ENCODE measurements at places on chromosomes 7 and 10.

DNA sequence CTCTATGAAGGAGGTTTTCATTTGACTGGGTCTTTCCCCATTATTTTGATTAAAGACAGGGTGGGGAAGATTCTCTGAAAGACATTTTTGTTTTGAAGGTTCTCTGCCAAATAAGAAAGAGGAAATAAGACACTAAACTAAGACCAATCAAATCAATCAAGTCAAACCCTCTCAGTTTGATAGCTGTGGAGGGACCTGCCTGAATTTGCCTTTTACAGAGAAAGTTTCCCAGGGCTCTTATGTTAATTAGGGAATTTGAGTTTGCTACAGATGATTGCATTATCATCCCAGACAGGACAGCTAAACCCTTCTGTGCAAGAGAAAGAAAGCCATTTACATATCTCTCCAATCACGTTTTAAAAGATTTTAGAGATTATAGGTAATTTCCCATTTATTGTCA is 80.0 kb downstream of the CSTF2T start:
- no peak for DNase-seq

DNA sequence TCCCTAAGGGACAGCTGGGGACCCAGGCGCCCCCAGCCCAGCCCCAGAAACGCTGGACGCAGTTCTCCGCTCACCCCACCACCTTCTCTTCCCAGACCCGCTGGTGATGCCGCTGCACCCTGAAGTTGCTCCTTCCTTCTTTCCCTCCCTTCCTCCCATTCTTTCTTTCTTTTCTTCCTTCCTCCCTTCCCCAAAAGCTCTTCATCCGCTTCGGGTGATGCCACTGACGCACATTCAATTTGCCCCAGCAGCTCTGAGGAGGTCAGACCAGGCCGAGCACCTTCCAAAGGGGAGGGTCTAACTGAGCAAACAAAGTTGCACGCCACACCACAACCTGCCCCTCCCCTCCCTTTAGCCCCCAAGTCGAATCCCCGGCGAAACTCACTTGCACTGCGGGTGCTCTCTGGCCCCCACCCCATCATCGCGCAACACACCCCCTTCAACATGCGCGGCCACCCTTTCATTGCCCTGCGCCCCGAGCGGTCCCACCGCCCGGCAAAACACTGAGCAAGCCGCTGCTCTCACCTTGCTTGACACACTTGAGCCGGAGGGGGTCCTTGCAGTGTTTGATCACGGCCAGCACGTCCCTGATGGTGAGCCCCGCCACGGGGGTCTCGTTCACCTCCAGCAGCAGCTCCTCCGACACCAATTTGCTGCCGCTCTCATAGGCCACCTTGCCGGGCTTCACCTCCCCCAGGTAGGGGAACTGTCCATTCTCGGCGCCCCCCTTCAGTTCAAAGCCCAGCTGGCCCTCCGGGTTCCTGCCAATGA is 787 bp downstream of the MAGI2 start:
- no peak for DNase-seq

GRCh38 chr7:149764481-149765398 is 8.6 kb downstream of the ZNF467 start:
- no peak for DNase-seq

GRCh38 chr7:124724507-124725192 is 40.9 kb downstream of the GPR37 start:
- no peak for DNase-seq

DNA sequence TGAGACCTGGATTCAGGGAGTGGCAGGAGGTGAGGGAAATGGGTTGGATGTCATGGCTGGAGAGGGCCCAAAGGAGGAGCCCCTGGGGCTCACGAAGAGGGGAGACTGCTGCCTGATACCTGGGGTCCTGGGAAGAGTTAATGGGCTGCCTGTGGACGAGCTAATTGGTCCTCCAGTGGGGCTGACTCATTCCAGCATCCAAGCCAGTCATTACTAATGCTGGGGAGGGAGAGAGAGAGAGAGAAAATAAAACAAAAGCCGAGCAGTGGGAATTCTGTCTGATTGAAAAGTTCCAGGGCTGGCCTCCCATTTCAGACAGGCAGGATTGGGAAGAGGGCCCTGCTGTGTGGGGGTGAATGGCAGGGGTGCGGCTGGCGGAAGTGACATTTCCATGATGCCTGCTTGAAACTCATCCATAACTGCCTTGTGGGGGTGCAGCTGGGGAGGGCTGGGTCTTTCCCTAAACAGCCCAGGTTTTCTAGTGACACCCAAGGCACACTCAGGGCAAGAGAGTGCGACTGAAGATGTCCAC is 297.8 kb downstream of the RPS24 start:
- DNase-seq, result no peak

GRCh38 chr10:86099542-86100334 is 266.9 kb downstream of the GRID1 start:
- DNase-seq, result no peak

- DNase-seq, result no peak
These were observed 625.3 kb downstream of the PARD3 start for GRCh38 chr10:34189830-34190229.

DNA sequence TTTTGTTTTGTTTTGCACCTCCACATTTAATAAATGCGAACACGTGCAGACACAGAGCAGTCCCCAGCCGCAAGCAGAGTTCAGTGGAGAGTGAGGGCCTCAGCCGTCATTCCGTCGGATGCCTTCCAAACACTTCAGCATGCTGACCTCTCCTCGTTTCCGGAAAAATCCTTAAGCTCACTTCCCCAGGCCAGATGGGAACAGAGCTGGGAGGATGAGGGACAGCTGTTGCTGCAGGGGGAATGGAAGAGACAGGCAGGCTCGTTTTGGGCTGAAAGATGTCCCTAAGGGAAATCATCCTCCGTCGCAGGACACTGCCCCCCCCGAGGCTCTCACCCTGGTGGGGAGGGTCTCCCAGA is 17.2 kb upstream of the FGFR2 start:
- no peak for DNase-seq

- DNase-seq, result no peak
These were observed 47.5 kb downstream of the PLCE1 start for GRCh38 chr10:94041206-94041605.

- no peak for DNase-seq
These were observed 95.5 kb downstream of the FAM204A start for GRCh38 chr10:118246332-118247295.

GRCh38 chr10:116670706-116671105 is 50.0 kb downstream of the PNLIPRP2 start:
- DNase-seq, result no peak

DNA sequence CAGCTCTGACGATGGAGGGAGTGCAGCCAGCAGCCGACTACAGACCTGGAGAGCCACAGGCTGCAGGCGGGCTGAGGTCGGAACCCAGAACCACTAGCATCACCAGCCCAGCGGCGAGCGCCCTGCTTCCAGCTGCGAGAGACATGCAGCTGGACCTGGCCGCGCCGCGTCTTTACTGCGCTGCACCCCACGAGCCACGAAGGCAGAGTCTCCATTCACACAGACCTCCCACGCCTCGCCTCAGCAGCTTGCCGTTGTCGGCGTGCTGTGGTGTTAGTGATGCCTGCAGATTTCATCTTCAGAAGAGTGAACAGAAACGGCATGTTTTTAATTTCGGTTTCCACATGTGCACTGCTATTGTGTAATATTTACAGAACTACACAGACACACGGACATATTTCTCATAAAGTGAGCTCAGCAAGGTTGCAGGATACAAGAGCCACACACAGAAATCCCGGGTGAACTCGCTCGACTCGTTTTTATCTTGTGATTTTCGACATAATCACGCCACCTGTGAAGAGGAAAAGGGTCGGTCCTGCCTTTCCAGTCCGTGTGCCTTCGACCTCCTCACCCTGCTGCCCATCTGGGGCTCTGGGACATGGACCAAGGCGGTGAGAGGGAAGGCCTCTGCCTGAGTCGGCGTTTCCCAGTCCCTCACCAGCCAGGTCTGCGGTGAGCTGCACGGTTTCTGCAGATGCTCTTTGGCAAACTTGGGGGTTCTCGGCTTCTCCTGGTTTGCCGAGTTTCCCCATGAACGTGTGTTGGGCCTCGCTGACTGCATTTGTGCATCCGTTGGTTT is 252.2 kb downstream of the ELFN1 start:
- no peak for DNase-seq

GRCh38 chr10:14519785-14520184 is 189.1 kb upstream of the FRMD4A start:
- no peak for DNase-seq
